Osteoblast (primary cell): ENCODE measurements at places on chromosomes 6 and 20.

GRCh38 chr20:53510262-53510661 lies 83.4 kb downstream of the ZNF217 start:
- no peaks in the 10 kb centered on the region for H3K4me1 ChIP-seq
- H3K4me3 ChIP-seq = no peak overlapping the region
- DNase-seq = no peak
- no peak overlapping the region for H3K27ac ChIP-seq

- H3K36me3 ChIP-seq = peaks cover 94% of the 10 kb centered on the region
- no peak overlapping the region for H3K4me3 ChIP-seq
- no peaks in the 10 kb centered on the region for H3K4me1 ChIP-seq
- DNase-seq = no peak
These were observed 21.1 kb downstream of the SNX5 start for GRCh38 chr20:17947474-17947815.

GRCh38 chr6:147057705-147058342 lies 146.4 kb upstream of the STXBP5 start:
- no peaks in the 10 kb centered on the region for H3K4me1 ChIP-seq
- DNase-seq = no peak
- no peaks in the 10 kb centered on the region for H3K36me3 ChIP-seq
- H3K27ac ChIP-seq = no peak overlapping the region
- H3K4me3 ChIP-seq = no peak overlapping the region

GRCh38 chr6:80454661-80455365 lies 348.3 kb downstream of the BCKDHB start:
- no peaks in the 10 kb centered on the region for H3K36me3 ChIP-seq
- H3K27me3 ChIP-seq = no peaks in the 10 kb centered on the region
- H3K4me3 ChIP-seq = no peak overlapping the region

GRCh38 chr6:84486526-84486925 lies 259.1 kb upstream of the CEP162 start:
- peaks cover under 1% of the 10 kb centered on the region for H3K4me1 ChIP-seq
- no peak overlapping the region for H3K27ac ChIP-seq
- no peaks in the 10 kb centered on the region for H3K36me3 ChIP-seq
- no peaks in the 10 kb centered on the region for H3K27me3 ChIP-seq

GRCh38 chr20:51014797-51015722 lies 7.8 kb downstream of the KCNG1 start:
- peaks cover 11% of the 10 kb centered on the region for H3K4me1 ChIP-seq
- H3K4me3 ChIP-seq = no peak overlapping the region
- H3K27me3 ChIP-seq = no peaks in the 10 kb centered on the region
- no peaks in the 10 kb centered on the region for H3K36me3 ChIP-seq

GRCh38 chr6:168691774-168692173 lies 250.8 kb downstream of the SMOC2 start:
- H3K27ac ChIP-seq = no peak overlapping the region
- no peak for DNase-seq
- H3K27me3 ChIP-seq = no peaks in the 10 kb centered on the region
- H3K4me3 ChIP-seq = no peak overlapping the region
- no peaks in the 10 kb centered on the region for H3K36me3 ChIP-seq
- H3K4me1 ChIP-seq = no peaks in the 10 kb centered on the region

GRCh38 chr6:79548304-79548703 lies 11.1 kb upstream of the LCA5 start:
- H3K27me3 ChIP-seq = no peaks in the 10 kb centered on the region
- no peak overlapping the region for H3K4me3 ChIP-seq
- no peak overlapping the region for H3K27ac ChIP-seq
- no peak for DNase-seq
